Anterior cingulate cortex (tissue), 58 donors: ENCODE measurements at places on chromosomes 3 and 15.

GRCh38 chr3:122794779-122795673, at the start of gene SLC49A4:
Gene SLC49A4 (plus strand): TSS chr3:122795069. CDS start chr3:122795193, 124 bp downstream.
- DNase-seq: no peak

GRCh38 chr3:178518660-178519396, 17.4 kb upstream of the KCNMB2 start:
- no peak for DNase-seq

GRCh38 chr3:195549931-195550519, 6.9 kb upstream of the PPP1R2 start:
- DNase-seq: no peak

DNA sequence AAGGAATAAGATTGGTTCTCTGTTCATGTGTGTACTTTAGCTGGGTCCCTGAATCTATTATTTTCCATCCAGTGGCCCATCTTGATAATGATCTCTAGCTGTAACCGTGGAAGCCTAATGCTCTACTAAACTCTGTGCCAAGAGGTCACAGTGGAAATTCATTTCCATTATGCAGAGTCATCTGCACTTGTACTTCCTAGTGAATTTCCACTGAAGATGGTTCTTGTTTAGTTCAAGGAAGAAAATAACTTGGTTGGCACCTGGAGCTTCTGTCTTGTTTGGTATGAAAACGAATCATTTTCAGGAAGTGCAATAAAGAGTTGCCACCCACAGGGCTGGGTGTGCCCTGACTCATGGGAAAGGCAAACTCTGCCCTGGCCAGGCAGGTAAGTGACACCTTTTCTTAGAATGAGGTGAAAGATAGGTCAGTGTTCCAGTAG, 10.3 kb downstream of the LPP start:
- DNase-seq: no peak

DNA sequence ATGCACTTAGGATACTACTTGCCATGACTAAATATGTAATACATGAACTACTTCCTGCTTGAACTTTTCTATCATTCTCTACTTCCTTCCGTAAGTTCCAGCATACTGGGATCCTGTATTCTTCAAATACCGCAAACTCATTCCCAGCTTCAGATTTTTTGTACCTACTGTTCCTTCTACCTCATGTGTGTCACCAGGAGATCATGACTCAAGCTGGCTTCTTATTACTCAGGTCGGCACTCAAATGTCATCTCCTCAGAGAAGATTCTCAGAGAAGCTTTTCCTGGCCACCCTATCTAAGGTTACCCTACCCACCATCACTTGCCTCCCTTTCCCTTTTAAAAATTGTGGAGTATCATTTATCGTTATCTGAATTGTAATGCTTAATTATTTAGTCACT, 66.7 kb downstream of the RFX7 start:
- DNase-seq: no peak

GRCh38 chr15:91465696-91466095, 365.6 kb downstream of the SV2B start:
- no peak for DNase-seq

- no peak for DNase-seq
Observed at GRCh38 chr15:80180986-80181385, 28.2 kb downstream of the FAH start.

GRCh38 chr3:55484801-55485791, 2.0 kb downstream of the WNT5A start:
- DNase-seq: peak; percentile 70

GRCh38 chr3:73622091-73622805, 2.5 kb downstream of the PDZRN3 start:
- no peak for DNase-seq

DNA sequence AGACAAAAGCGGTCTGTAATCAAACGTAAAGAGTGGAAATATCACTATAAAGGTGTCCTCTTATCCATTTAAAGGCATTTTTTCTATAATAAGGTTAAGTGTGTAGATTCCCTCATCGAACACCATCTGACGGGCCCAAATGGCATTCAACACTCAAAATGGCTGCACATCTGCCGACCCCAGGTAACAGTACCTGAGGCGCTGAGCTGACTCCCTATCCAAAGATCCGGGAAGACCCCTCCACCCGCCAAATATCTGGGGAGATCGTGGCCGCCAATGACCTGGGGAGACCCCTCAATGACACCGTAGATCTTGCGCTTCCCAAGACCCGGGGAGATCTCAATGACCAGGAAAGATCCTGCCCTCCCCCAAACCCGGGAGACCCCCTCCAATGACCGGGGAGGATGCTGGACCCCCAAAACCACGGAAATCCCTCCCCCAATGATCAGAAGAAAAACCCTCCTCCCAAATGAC, 476 bp downstream of the IP6K2 start:
- no peak for DNase-seq

- DNase-seq: no peak
Observed at GRCh38 chr3:135994708-135995337, 29.3 kb downstream of the PPP2R3A start.

DNA sequence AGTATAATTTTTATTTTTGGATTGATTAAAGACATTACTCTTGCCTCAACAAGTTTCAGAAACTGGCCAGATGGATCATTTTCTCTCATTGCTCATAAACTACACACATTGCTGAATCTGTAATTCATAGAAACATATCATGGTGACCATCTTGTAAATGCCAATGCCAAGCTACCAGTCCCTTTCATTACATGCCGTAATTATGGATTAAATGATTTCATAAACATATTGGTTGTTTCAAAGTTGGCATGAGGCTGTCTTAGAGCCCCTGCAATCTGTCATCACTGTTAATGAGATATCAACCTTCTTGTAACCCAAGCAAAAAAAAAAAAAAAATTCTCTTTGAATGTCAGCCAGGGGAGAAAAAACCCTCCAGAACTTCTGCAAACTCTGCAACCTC, 112.2 kb downstream of the DCLK3 start:
- DNase-seq: no peak

DNA sequence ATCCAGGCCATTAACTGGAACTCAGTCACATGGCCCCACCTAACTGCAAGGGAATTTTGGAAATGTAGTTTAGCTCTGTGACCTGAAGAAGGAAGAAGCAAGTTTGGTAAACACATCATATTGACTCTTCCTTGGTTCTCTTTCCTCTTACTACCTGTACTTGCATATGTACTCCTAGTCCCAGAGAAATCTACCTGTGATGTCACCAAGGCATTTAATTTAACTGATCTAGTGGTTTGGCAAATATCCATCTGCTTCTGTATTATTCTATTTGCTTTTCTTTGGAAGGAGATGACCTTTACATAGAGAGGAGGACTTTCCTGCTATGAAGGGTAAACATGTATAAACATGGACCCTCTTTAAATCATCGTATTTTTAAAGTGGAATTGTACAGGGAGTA, 150.8 kb downstream of the TMEM108 start:
- DNase-seq: no peak

GRCh38 chr3:22263042-22263441, 512.0 kb upstream of the ZNF385D start:
- DNase-seq: no peak

- DNase-seq: no peak
Observed at GRCh38 chr3:71415681-71416122, 167.8 kb downstream of the FOXP1 start.

DNA sequence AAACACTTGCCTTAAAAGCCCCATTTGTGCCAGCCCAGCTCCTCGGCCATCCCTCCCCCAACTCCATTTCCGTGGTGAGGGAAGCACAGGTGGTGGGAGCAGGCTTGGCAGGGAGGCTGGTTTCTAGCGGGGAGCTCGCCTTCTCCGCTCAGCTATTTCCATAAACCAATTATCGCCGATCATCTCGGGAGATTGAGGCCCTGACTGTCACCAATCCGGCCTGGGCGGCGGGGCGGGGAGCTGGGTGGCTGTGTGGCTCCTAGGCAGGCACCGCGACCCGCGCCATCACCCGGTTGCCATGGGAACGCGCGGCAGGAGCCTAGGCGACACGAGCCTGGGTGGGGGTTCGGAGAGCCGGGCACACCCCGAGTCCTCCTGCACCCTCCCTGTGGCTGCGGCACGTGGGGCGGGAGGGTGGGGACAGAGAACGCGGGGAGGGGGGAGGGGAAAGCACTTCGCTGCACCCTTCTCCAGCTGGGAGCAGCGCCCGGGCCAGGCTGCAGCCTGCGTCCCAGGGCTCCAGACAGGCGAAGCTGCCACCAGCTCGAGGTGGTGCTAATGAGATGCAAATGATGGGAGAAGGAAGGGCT, 9.3 kb downstream of the CCDC33 start:
- peak; percentile 29 for DNase-seq

GRCh38 chr15:44385344-44385942, 42.0 kb upstream of the CTDSPL2 start:
- no peak for DNase-seq

DNA sequence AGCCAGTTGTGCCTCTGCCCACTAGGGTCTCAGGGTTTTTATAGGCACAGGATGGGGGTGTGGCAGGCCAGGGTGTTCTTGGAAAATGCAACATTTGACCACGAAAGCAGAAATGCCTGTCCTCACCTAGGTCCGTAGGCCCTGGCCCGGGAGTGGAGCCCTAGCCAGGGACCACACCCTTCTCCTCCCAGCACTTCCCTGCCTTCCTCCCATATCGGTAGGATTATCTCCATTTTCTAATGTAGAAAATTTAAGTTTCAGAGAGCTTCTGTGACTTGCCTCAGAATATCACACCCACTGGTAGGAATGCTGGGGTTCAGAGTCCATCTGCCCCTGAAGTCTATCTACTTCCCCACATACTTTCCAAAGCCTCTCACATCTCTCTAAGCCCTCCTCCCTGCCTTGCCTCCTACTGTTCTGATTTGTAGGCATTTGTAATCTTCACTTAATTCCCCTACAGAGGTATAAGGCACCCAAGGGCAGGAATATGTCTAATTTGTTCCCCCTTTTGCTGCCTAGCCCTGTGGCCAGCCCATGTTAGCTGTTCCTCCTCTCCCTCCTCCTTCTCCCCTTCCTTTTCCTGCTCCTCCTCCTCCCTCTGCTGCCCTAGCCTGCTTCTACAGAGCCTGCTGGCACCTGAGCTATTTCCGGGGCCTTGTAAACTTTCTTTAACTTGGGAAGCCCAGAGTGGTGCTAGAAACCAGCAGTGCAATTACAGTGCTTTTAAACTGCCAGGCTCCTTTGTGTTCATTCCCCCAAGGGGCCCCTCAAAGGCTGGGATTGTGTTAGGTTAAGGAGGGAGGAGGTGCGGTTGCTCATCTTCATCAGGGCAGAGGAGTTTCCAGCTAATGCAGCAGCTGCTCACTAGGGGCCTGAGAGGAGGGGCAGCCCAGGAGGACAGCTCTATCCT, 71.1 kb downstream of the MRPL46 start:
- no peak for DNase-seq

GRCh38 chr15:42798802-42799201, 61.9 kb upstream of the CDAN1 start:
- no peak for DNase-seq

- no peak for DNase-seq
Observed at GRCh38 chr15:48965972-48966371, 2.3 kb upstream of the SHC4 start.

GRCh38 chr3:107329088-107329487, 48.2 kb upstream of the CCDC54 start:
- no peak for DNase-seq
